Tibial nerve (tissue), 4 donors: ENCODE measurements at places on chromosomes 3 and 15. TPM values are rescaled to one million over a fixed set of nuclear protein-coding genes. Genes with fewer than 3 reads are reported as not detected.

CYP1A2 gene
- not detected for total RNA-seq

DNA sequence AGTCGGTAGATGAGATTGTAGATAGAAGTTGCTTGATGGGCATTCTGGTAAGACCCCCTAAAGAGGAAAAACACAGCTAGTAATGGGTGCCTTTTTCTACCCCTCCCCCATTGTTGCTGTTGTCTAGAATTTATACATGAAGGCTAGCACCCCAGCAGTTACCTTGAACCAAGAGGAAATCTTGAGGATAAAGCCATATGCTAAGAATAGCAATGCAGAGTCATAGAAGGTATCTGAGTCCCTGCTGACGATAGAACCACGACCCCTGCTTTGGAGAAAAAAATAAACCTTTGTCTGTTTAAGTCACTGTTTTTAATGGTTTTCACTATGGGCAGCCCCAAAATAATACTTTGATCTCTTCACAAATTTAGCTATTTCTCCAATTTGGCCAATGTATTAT is 162.6 kb downstream of the THRB start:
- no peak for DNase-seq
- H3K27me3 ChIP-seq, result no peaks in the 10 kb centered on the region
- H3K4me3 ChIP-seq, result no peak overlapping the region
- no peaks in the 10 kb centered on the region for H3K36me3 ChIP-seq
- no peak overlapping the region for H3K27ac ChIP-seq
- H3K4me1 ChIP-seq, result no peaks in the 10 kb centered on the region

PSTPIP1 gene
- 16.6 TPM for total RNA-seq

- no peak for DNase-seq
- H3K27ac ChIP-seq, result no peak overlapping the region
- peaks cover 7% of the 10 kb centered on the region for H3K36me3 ChIP-seq
- no peaks in the 10 kb centered on the region for H3K4me1 ChIP-seq
- H3K27me3 ChIP-seq, result no peaks in the 10 kb centered on the region
These were observed 36.2 kb upstream of the RPL35A start for GRCh38 chr3:197913641-197914380.

GRCh38 chr3:5160321-5160720 is 27.2 kb upstream of the EDEM1 start:
- DNase-seq, result no peak
- H3K27ac ChIP-seq, result no peak overlapping the region
- peaks cover 29% of the 10 kb centered on the region for H3K4me1 ChIP-seq
- H3K27me3 ChIP-seq, result no peaks in the 10 kb centered on the region
- no peak overlapping the region for H3K4me3 ChIP-seq

GALNT15 gene
- 789 TPM for total RNA-seq
